Cortex of kidney (tissue), 1 donor: ENCODE measurements at places on chromosomes 2 and 18.

DNA sequence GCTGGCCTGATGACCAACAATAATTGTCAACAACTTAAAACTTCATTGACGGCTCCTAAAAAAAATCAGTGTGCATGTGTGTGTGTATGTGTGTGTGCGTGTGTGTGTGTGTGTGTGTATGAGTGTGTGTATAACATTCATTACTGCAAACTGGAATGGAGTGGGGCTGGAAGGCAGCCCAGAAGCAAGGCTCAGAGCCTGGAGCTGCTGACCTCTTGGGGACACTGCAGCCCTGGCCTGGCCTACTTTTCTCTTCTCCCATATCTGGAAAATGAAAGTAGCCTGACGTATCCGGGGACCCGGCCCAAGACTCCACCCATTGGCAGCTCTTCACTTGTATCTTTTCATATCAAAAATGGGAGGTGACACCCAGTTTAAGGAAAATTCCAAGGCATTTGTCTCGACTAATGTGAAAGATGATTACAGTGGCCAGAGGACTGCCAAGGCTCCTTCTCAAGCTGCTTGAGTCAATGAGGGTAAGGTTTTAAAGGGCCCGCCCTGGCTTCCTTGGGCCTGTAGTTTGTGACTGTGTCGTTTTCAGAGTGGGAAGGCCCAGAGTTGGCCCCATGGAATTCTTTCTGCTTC lies 72.4 kb upstream of the IL1R1 start:
- DNase-seq = no peak

- no peak for DNase-seq
Observed at GRCh38 chr2:64404002-64404731, 49.8 kb upstream of the LGALSL start.

DNA sequence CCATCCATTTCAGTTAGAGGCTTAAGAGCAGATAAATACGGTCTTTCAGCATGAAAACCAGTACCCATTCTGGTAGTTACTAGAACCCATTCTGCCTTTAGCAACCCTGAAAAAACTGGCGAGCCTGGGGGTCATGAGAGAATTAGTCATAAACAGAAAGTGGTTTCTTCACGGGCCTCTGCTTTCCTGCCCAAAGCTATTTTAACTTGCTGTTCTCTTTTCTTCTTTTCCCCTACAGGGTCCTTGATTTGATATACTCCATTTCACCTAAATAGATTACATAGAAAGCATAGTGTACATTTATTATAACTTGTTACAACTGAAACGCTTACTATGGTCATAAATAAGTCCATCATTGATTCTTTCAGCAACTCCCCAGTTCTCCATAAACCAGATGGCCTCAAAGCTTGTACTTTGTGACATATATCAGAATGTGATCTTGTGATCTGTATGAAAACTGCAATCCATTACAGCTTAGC lies 48.3 kb downstream of the WDFY1 start:
- no peak for DNase-seq

DNA sequence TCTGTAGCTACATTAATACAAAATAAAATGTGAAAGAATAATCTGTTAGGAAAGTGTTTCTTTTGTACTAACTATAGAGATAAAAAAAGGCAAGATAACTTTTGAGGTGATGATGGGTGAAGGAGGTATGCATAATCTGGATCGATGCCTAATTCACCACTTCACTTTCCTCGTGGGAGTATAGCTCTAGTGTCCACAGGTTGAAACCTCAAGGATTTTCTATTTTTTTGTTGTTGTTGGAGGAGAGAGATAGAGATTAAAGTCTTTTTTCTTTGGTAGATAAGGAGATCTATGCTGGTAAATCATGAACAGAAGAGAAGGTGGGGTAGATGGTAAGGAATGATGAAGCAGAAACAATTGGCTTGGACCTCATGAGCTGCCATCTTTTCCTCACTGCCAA lies 635.3 kb upstream of the ZEB2 start:
- DNase-seq = no peak

GRCh38 chr18:75928706-75929105 lies 501.2 kb upstream of the SMIM21 start:
- DNase-seq = no peak

DNA sequence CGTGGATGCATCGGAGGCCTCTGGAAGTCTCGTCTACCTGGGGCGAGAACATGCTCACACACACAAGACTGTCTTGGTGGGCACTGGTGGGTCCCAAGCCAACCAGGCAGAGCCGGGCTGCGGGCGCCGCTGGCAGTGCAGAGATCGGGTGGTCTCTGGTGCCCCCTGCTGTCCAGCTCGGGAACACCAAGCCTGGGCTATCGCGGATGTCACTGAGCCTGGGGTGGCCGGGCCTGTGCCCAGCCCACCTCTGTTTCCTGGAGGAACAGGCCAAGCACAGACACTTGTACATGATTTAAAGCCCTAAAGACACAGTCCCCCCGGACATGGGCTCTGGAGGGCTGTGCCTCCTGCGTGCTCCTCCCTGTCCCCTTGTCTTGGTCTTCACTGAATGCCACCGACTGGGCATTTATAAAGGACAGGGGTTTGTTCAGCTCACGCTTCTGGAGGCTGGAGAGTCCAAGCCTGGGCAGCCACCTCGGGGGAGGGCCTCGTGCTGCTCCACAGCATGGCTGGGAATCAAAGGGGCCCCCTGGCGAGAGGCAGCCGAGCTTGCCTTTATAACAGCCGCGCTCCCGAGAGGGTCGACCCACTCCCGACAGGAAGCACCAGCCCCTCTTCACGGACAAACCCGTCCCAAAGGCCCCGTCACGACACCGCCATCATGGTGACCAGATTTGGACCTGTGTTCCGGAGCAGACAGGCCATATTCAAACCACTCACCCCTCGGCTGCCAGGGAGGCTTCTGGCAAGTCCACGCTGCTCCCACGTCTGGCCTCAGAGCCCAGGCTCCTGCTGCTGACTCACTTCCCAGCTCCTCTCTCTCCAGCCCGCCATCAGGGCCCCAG lies 3.6 kb upstream of the OTOS start:
- DNase-seq = no peak

- no peak for DNase-seq
Observed at GRCh38 chr2:109054865-109055264, 65.8 kb upstream of the EDAR start.

- no peak for DNase-seq
Observed at GRCh38 chr2:76867854-76868253, 654.3 kb downstream of the LRRTM4 start.
